Esophagus muscularis mucosa (tissue), 4 donors: ENCODE measurements at places on chromosomes 5 and 9. TPM values are rescaled to one million over a fixed set of nuclear protein-coding genes. Genes with fewer than 3 reads are reported as not detected.

DNA sequence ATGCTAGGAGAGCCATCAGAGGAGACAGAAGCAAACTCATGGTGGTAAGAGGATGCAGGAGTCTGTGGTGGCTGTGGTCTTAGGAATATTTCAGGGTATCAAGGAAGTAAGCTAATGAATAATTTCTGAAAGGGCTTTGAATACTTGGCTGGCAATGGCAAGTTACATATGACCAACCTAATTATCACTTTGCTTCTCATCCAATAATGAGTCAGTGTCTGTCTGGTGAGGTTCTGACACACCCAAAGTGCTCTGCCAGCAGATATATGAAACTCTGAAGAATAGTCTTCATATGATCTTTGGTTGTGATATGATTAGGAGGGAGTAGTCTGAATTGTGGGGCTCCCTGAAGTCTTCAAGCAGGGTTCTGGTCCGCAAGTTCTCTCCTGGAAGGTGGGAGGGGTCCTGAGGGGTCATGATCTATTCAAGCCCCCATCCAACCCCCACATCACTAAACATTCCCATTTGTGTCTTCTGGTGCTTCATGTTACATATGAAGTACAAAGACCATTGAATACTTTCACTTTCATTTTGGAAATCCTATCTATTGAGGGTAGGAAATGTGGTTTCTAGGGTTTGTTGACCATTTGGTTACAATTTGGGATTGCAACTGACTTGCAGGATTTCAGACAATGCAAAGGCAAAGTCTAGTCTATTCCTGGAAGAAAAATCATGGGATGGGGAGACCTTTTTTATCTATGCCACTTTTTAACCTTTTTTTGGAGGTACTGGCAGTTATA, 199.9 kb upstream of the CDKN2B start:
- DNase-seq = no peak

DNA sequence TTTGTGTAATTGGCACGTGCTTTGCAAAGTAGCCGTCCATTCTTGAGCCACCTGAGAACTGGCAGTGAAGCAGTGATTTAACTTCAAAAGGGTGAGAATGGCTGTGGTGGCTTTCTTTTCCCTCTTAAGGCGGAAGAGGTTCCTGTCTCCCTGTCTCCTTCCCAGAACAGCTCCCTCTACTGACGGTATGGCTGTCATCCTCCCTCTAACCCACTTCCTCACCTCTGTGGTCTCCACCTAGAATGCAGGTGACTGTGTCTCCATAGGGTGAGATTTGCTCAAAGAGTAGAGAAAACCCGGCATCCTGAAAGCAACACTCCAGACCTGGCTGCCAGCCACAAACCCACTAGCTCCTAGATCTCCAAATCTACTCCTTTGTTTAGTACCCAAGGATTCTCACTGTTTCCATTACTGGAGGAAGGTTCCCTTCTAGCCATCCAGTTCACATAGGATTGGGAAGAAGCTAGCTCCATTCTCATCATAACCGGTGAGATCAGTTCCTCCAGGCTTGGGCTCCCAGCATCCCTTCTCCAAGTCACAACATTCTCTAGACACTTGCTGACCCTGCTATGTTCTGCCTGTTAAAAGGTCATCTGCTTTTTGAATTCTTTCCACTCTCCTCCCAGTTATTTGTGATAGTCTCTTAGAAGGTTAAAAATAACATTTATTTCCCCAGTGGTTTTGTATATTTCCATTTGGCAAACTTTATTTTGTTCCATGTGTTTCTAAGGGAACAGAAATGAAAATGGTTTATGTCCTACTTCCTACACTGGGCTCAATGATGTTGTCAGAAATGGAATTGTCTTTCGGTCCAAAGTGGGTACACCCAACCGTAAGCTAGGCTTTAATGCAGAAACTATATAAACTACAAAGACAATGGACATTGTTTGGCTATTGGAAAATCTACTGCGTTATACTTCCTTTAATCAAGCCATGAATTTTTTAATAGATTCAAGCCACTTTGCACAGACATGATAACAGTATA, 269.4 kb downstream of the CWC27 start:
- no peak for DNase-seq

DNA sequence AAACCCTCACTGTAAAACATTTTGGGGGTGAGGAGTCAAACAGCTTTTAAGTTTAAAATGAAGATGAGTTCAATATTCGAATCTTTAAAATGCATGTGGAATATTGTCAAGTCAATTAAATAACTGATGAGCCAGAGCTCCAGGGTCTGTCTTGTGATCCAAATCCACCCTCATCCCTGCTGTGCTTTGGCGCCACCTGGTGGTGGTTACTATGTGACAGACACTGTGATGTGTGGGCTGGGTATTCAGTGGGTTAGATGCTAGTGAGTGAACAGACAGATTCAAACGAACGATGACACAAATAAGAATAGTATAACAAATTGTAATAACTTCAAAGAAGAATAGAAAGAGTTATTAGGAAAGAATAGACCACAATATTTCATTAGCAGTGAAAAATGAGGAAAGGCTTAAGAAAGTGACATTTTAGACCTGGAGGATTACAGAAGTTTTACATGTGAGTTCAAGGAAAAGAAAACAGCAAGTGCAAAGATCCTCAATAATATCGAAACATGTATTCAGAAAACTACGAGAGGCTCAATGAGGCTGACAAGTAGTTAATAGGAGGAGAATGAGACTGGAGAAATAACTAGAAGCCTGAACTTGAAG, 51.4 kb upstream of the CHSY3 start:
- no peak for DNase-seq

GRCh38 chr9:134968011-134968822, 50.5 kb upstream of the FCN1 start:
- no peak for DNase-seq

- DNase-seq = no peak
Observed at GRCh38 chr5:160513485-160513884, 91.8 kb downstream of the PTTG1 start.

- no peak for DNase-seq
Observed at GRCh38 chr5:115064380-115064779, 105.3 kb downstream of the TRIM36 start.

DNA sequence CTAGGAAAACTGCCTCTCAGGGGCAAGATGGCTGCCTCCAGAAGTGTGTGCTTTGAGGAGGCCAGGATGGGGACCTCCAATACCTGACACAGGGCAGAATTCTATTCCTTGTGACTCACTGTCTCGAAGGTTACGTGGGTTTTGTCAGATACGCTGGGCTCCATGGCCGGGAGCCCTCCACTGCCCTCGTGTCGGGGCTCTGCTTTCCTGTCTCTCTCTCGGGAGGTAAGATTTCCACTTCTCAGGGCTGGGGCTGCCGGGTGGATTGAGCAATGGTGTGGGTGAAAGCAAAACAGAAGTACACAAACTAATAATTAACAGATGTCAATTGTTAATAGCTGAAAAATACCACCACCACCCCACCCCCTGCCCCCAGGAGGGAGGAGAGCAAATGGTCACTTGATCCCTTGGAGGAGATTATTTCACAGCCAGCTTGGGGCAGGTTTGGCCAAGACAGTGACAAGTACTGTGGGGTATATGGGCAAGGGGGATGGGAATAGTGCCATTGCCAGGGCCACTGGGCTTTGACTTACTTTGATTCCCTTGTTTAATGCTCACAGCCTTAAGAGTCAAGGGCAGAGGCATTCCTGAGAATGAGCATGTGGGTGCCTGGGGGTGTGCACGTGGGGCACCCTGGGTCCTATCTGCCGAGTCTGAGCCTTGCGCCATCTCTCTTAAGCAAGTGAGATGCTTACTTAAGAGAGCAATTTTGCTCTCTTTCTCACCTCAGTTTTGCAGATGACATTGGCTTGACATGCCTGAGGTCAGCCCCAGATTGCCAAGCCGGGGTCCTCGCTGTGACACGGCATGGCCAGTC, 28.8 kb upstream of the DAB2IP start:
- no peak for DNase-seq

DNA sequence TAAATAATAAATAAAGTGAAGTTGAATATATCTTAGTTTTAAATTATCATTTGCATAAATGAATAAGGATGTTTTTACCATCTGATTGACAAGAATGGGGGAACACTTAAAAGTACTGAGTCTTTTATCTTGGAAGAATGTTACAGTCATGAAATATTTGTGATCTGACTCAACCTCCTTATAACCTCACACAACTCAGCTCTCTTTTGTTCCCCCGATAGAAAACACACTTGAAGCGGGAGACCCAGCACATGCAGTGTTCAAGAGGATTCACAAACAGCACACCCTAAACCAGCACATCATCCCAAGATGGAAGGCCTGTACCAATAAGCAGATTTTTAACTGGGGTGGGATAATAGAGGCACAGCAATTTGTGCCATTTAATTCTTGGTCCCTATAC, 15.5 kb downstream of the BAAT start:
- no peak for DNase-seq

DNA sequence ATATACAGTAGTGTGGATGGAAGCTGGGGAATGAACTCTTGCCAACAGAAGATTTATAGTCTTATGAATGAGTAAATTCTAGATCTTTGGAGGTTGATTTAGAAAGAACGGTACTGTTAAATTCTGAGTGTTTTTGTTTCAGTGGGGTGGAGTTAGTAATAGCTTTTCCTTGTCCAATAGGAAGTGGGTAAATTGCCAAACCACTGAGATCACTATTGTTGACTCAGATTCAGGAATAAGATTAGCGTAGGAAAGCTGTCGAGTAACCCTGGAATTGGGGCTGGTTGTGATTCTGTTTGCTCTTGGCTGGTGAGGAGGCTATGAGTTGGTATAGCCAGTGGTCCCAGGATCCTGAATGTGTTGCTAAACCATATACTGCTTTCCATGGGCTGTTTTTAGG, 155.6 kb downstream of the ARHGAP26 start:
- DNase-seq = no peak

The ANKRD20A1 gene
- total RNA-seq = not detected

GRCh38 chr5:3002230-3002629, 250.8 kb upstream of the IRX2 start:
- no peak for DNase-seq

DNA sequence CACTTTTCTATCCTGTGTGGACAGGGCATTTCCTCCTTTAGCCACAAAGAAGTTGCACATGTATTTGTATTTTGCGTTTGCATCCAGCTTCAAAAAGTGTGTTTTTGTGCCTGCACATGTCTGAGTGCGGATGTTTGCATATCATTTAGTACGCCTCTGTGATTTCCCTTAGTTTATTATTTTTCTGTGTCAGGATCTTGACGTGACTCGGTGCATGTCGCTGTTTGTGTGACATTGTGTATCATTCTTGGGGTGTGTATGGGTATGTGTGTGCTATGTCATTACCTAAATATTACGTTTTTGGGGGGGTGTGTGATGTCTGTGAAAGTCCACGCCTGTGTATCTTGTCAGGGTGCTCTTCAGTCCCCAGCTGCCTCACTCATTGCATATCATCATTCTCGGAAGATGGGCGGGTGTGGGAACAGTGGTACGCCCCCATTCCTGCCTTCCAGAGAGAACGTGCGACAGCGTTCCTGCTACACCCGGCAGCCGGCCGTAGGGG, 416 bp upstream of the PAIP2 start:
- DNase-seq = no peak

GRCh38 chr5:24397601-24398000, 247.2 kb downstream of the CDH10 start:
- DNase-seq = no peak

DNA sequence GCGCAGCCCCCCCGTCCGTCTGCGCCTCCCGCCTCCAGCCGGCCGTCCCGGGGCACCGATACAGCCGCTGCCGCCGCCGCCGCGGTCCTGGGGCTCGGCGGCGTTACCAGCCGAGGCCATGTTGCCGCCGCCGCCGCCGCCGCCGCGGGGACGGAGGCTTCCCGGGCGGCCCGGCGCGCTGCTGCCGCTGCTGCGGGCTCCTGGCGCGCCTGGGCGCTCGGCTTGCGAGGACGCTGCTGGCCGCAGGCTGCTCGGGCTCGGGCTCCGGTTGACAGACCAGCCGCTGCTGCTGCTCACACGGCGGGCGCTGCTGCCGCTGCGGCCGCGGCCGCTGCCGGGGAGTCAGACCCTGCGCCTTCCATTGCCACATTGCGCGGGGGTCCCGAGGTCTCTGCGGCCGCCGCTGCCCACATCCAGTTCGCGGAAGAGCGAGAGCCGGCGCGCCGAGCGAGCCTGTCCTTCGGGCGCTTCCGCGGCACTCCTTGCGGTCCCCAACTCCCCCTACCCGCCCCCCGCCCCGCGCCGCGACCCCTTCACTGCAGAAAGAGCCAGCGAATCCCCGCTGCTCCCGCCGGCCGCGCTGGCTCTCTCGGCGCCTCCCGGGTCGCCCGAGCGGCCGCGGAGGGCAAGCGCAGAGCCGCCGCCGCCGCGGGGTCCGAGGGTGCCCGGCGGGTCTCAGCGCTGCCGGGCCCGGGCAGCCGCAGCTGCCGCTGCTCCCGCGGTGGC, 8.4 kb downstream of the PTCH1 start:
- DNase-seq = no peak

DNA sequence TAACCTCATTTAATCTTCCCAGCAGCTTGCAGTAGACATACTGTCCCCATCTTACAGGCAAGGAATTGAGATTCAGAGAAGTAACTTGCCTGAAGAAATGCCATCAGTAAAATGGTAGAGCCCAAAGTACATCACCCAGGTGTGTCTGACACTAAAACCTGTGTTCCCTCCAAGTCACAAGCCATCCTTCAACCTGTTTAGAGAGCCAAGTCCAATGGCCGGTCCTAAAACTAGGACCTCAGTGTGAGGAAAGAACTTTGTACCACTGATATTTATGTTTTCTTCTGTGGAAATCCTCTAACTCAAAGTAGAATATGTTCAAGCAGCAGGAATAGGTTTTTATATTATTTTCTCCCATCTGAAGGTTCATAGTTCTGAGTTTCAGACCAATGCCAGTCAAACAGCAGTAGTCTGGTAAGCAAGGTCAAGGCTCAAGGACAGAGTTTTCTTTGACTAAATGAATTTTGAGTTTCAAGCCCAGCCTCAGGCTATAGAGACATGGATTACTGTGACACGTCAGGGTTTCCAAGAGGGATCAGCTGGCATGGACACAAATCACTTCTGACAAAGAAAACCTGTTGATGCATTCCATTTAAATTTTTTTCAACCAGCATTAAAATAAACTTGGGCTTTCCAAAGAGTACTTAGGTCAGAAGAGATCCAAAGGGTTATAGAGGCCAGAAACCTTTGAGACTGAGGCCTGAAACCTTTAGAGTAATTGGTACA, 80.9 kb upstream of the PLPP6 start:
- no peak for DNase-seq

- DNase-seq = no peak
Observed at GRCh38 chr5:179994583-179995323, 76.8 kb downstream of the RNF130 start.

GRCh38 chr5:1152156-1152555, 40.3 kb upstream of the SLC12A7 start:
- no peak for DNase-seq

The RLN2 gene
- total RNA-seq = not detected

- DNase-seq = no peak
Observed at GRCh38 chr5:84384604-84385575, at the start of gene EDIL3. Gene EDIL3, minus strand, starts transcription at chr5:84384880. Its CDS starts 506 bp downstream, at chr5:84384374.

The MEIKIN gene
- not detected for total RNA-seq

DNA sequence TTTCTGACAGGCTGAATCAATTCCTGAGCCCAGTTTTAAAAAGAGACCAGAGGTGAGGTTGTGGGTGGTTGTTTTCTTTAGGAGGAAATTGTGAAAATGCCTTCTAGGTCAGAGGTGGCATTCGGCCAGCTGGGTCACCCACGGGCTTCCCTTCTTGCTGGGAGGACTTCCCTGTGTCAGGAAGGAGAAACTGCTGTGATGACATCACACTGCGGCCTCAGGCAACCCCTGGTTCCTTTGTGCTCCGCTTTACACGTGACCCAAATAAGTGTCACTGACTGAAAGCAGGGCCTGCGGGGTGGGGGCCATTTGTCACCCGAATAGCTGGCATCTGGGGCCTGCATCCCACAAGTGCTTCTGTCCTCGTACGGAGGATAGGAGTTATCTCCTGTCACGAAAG, 39.7 kb downstream of the FABP6 start:
- peak; percentile 94 for DNase-seq
